ENCODE measurements at places on chromosomes 2 and 18.

- DNase-seq = no peak
Observed at GRCh38 chr2:191565647-191566198, 112.2 kb upstream of the NABP1 start.

DNA sequence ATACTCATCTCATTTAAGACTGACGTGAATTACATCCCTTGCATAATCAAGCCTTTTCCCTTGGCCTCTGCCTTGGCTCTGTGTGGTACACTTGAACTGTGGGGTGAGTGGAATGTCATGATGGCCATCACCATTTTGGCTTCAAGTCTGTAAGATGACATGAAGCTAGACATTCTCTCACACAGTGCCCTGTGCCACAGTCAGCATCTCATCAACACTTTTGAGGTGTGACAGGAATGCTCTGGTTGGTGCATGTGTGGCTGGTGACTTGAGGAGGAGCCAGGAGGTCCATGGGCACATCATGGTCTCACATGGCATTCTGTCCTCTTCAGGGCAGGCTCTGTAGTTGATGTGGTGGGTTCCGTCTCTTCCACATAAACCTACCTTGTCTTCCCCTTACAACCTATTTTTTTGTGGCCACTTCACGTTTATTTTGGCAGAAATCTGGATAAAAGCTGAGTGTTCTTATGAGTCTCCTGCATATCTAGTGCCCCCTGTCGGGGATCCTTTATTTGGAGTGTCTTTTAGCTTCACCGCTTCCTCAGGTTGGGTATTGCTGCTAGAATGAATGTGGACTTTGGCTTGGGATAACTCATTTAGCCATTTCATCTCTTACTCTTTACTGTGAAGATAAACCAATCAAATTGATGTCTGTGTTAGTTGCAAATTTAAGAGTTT lies 28.1 kb downstream of the MAP4K4 start:
- DNase-seq = no peak

- no peak for DNase-seq
Observed at GRCh38 chr2:101627285-101628029, 70.0 kb upstream of the MAP4K4 start.

DNA sequence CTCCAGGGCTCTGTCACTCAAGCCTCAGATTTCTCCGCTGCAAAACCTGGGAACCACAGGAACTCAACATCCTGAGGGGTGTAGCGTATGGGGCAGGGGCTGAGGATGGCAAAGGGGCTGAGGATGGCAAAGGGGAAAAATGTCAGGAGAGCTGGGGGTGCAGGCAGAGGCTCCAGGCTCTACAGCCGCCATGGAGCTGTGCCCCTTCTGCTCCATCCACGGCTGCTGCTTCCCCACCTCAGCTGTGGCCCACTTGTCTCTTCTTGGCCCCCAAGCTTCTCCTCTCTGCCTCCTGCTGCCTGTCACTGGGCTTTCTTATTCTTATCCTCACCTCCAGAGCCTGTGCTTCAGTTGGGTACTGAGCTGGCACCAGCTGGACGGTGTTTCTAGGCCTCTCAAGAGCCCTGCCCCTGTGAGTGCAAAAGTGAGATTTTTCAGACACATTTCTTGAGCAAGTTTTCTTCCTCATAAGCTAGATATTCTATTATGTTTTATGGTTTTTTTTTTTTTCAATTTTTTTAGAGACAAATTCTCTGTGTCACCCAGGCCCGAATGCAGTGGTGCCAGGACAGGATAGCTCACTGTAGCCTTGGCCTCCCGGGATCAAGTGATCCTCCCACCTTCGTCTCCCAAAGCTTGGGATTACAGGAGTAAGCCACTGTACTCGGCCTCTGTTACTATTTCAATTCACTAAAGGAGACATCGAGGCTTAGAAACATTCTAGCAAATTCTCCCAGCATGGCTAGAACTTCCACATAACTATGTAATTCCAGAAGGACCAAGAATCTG lies 49.0 kb downstream of the MARCO start:
- DNase-seq = no peak

- DNase-seq = no peak
Observed at GRCh38 chr2:141423124-141423523, 707.7 kb downstream of the LRP1B start.

DNA sequence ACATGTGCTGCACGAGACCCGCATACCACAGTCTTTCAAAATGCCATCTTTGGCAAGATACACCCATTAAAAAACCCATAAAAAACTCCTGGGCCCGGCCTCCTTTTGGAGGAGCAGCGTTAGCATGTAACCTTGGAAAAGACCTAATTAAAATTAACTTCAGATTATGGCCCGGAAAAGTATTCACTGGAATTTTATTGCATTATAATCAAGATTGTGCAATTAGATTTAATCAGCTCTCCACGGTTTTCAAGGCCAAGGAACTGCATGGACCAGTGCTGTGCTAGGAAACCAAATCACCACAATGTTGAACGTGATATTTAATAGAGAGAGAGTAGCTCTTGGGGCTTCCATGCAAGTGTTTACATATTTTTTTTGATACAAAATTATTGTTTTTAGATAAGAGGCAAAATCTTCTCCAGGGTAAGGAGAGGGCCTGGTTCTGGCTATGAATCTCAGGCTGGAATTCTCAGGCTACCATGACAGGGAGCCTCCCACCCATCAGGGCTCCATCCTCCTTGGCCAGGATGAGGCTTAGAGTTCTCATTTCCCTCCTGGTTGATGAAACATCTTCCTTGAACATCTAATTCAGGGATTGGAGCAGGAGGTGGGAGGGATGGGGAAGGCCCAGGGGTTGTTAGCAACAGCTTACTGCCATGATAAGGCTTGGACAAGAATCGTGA lies 82.0 kb upstream of the TTC39C start:
- no peak for DNase-seq

GRCh38 chr2:161044921-161045320 lies 115.3 kb upstream of the TANK start:
- no peak for DNase-seq

DNA sequence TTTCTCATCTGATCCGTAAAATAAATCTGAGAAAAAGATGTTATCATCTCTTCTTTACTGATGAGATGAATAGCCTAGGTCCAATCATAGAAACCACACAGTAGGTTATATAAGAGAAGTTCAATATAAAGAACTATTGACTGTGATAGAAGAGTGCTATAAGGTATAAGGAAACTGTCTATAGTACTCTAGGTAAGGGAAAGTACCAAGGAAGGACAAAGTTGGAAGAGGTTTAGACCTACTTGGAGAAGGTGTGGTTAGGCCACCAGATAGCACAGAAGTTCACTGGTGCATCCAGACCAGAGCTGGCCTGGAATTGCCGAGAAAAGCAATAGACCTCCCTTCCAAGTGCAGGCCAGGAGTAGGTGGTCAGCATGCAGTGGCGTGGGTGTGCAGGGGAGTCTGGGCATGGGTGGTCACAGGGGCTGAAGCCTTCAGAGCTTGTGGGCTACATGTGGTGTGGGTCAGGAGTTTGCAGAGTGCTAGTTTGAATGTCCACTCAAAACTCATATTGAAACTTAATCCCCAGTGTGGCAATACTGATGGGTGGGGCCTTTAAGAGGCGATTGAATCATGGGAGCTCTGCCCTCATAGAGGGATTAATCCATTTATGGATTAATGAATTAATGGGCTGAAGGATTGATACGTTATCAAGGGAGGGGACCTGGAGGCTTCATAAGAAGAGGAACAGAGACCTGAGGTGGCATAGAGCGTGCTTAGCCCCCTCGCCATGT lies 86.3 kb downstream of the ALPK2 start:
- no peak for DNase-seq

DNA sequence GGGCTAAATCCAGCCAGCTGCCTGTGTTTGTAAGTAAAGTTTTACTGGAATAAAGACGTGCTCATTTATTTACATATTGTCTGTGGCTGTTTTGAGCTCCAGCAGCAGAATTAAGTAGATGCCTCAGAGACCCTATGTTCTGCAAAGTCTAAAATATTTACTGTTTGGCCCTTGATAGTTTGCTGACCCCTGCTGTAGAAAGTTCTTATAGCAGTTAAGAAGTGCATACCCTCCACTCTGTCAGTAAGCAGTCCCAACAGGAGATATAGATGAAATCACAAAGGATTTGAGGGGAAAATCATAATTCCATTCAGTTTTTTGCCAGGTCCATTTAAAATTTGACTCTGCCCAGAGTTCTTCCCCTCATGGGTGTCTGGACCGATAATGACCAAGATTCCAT lies 50.1 kb upstream of the ITM2C start:
- no peak for DNase-seq

DNA sequence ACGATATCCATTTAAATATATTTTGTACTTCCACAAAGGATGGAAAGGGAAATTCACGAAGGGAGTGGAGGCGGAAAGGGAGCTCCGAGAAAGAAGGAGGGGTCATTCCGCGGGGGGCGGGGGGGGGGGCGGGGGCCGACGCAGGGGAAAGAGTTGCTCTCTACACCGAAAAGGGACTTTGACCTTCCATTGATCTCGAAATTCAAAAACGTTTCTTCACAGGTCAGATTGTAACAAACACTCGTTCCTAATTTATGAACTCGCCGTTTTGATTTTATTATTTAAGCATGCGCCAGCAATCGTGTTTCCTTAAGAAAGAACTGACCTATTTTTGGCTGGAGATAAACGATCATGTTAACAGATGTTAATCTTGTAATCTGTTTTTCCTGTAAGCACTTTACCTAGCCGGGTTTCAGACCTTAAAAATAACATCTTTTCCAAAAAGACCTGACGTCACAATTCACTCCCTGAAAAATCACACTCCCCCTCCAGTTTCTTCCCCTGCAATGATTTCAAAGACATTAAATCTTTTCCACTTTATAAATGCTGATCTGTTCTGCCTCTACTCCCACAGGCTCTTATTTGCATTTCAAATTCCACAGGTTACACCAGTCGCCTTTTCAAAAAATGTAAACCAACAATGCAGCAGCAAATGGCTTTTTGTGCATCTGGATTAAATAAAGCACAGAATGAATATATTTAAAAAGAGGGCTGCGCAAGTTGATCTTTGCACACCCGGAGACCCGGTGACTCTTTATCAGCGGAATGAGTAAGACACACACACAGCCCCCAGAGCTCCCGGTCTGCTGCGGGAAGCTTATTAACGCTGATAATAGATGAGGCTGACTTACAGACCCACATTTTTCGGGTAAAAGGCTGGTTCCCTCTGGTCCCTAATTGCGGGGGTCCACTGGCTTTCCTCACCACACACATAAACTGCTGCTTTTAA lies 1.6 kb downstream of the ZNF516 start:
- DNase-seq = no peak

- no peak for DNase-seq
Observed at GRCh38 chr18:78918707-78919106, 60.9 kb upstream of the SALL3 start.

- no peak for DNase-seq
Observed at GRCh38 chr2:141707486-141707885, 423.3 kb downstream of the LRP1B start.

DNA sequence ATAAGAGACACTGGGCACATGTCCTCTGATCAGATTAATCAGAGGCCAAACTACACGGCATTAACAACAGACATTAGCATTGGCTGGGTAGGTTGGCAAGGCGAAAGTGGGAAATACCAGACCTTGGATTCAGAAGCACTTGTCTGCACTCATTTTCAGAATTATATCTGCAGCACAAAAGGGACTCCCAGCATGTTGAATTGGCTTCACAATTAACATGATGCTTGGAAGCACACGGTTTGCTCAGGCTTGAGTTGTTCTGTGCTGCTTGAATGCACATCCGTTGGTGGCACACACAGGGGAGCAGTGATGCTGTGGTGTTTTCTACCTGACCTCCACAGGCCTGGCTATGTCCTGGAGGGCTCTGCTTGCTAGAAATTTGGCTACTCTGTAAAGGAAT lies 83.9 kb downstream of the ACTR3 start:
- DNase-seq = no peak

Data from stimulated activated CD4-positive, alpha-beta T cell treated with anti-CD3 and anti-CD28 coated beads, Interleukin-4, amount 100 ng/mL, for 24 hours (primary cell).